Progenitor cell of endocrine pancreas (in vitro differentiated cells): ENCODE measurements at places on chromosomes 3 and 15. TPM values are rescaled to one million over a fixed set of nuclear protein-coding genes. Genes with fewer than 3 reads are reported as not detected.

GRCh38 chr15:40854161-40854560 lies 10.3 kb downstream of the SPINT1 start:
- no peak for DNase-seq

DUOXA2 gene
- total RNA-seq: not detected in 2 replicates

- DNase-seq: no peak
These were observed 65.5 kb upstream of the TJP1 start for GRCh38 chr15:29887721-29888120.

DNA sequence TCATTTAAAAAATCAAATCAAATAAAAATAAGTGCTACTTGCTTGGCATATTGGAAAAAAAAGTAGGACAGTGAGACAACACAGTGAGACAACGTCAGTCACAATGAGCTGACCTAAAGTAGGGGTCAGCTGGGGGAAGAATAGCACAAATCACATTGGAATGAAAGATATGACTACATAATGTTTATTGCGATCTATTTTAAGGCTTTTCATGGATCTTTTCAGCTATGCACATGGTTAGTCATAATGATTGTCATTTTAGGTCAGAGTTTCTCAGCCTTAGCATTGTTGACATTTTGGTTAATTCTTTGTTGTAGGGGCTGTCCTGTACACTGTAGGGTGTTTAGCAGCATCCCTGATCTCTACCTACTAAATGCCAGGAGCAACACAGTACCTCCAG lies 44.5 kb downstream of the CMSS1 start:
- no peak for DNase-seq

SERPINI2 gene
- 1.8 and 2.0 TPM in 2 replicates for total RNA-seq

GRCh38 chr15:101692801-101693598 lies 31.3 kb downstream of the TARS3 start:
- DNase-seq: no peak

GRCh38 chr3:15309662-15310335 lies 22.6 kb downstream of the SH3BP5 start:
- no peak for DNase-seq

GRCh38 chr15:99925661-99926461 lies 192.6 kb upstream of the LYSMD4 start:
- DNase-seq: no peak

DNA sequence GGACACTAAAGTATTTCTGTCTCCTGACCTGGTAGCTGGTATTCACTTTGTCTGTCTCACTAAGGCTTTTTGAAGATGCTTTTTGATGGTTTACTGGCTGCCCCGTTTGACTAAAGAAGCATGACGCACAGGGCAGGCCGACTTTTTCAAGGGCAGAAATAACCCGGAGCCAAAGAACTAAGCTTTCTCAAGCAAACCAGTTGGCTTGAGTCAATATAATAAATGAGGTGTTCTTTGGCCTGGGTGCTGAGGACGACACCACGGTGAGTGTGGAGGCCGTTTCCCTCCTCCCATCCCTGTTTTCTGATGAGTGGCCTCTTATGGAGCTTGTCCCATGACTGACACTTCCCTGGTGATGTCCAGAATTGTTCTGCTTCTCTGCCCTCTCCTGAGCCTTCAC lies 220.9 kb downstream of the ITPR1 start:
- no peak for DNase-seq

MED12L gene
- 8.9 and 10.8 TPM in 2 replicates for total RNA-seq

AQR gene
- 43.3 and 44.9 TPM in 2 replicates for total RNA-seq
